Iris pigment epithelial cell (primary cell): ENCODE measurements at places on chromosomes 1 and 21.

DNA sequence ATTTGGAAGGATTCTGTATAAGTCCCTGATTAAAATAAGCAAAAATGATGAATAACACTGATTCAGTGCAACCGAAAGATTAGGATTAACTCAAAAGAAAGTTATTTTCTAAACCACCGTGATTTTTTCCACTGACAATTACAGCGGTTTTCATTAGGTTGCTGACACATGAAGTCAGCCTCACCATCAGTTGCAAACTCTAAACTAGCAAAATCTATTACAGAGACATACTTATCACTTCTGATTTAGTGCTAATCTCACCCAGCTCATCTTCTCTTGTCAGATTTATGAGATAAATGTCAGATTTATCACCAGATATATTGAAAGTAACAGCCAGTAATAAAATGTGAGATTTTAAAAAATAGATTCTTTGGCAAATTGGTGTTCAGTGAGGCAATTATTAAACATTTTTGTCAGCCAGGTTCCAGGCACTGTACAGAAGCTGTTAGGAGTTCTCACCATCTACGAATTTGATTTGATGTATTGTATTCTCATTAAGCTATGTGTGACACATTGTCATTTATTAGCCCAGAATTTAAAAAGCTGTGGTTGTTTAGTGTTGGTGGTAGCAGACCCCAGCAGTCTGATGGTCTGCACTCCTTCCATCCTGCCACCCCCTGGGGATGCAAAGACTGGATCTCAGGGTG lies 37.3 kb upstream of the LGALS8 start:
- no peak for DNase-seq

- no peak for DNase-seq
Measured at GRCh38 chr1:10057796-10058195, 25.0 kb downstream of the UBE4B start.

GRCh38 chr1:58469476-58469875 lies 77.0 kb downstream of the OMA1 start:
- DNase-seq = no peak

- peak; percentile 25 for DNase-seq
Measured at GRCh38 chr1:157496121-157496526, 56.2 kb downstream of the FCRL5 start.

- DNase-seq = peak; percentile 99
Measured at GRCh38 chr1:112575154-112575804, 43.7 kb downstream of the ST7L start.

GRCh38 chr1:156122519-156123355 lies 8.2 kb downstream of the LMNA start:
- DNase-seq = peak; percentile 89

GRCh38 chr1:27755865-27756264 lies 17.2 kb upstream of the STX12 start:
- no peak for DNase-seq

GRCh38 chr1:191729742-191730141 lies 428.5 kb upstream of the RGS18 start:
- DNase-seq = peak; percentile 5

- DNase-seq = no peak
Measured at GRCh38 chr21:25571726-25572121, 35.6 kb downstream of the MRPL39 start.

GRCh38 chr1:155976913-155977689 lies 1.2 kb downstream of the ARHGEF2 start:
- DNase-seq = no peak

DNA sequence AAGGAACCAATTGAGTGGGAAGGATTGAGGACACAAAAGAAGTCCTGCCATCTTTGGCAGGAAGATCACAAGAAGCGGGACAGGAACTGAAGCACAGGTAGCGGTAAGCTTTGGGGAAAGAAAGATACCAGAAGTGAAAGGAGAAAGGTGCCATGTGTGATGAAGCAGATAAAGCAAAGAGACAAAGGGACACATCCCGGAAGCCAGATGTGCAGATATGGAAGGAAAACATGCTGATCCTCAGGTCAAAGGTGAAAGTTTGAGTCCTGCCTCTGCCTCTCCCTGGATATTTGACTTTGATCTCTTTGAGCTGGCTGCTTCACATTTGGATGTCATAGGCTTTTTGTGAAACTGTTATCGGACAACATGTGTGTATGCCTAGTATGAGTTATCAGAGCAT lies 34.0 kb downstream of the ACP6 start:
- DNase-seq = no peak

GRCh38 chr1:15465674-15466073 lies 9.1 kb downstream of the CELA2A start:
- DNase-seq = no peak

GRCh38 chr1:207848234-207848633 lies 62.7 kb downstream of the CD34 start:
- DNase-seq = peak; percentile 85

DNA sequence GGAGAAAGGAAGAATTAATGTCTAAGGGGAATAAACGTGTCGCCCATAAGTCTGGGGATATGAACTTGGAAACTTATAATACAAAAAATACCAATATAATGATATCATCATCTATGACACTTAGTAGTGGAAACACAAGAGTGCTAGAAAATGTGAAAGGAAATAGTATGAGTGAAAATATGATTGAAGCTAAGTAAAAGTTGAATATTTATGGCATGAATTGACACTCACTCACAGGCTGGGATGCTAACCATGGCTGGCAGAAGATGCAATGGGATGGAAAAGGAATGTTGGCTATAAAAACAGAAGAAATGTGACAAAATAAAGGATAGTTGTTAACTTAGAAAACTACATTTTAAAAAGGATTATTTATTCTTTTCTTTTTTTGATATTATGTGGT lies 120.1 kb downstream of the XPR1 start:
- DNase-seq = peak; percentile 37

DNA sequence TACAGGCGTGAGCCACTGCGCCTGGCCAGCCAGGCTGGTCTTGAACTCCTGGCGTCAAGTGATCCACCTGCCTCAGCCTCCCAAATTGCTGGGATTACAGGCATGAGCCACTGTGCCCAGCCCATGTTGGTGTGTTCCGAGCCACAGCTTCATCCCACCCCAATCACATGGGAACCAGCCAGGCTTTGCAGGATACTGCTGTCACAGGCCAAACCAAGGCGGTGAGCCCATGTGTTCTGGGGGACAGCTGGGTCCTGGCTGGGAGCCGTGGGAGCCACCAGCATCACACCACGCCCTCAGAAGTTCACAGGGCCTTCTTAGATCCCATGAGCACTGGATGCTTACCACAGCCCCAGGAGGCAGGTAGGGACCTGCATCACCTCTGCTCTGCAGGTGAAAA lies 56.9 kb downstream of the DHRS3 start:
- DNase-seq = no peak

GRCh38 chr1:167344615-167345385 lies 124.1 kb downstream of the POU2F1 start:
- peak; percentile 70 for DNase-seq

DNA sequence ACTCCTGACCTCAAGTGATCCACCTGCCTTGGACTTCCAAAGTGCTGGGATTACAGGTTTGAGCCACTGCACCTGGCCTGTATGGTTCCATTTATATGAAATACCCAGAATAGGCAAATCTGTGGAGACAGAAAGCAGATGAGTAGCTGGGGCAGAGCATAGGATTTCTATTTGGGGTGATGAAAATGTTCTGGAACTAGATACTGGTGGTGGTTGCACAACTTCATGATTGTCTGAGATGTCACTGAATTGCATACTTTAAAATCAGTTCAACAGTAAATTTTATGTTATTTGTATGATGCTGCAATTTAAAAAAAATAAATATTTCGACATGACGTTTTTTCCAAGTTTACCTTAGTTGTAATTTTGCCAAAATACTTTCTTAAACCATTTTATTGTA lies 23.9 kb downstream of the ITSN1 start:
- DNase-seq = peak; percentile 64
